Brain microvascular endothelial cell (primary cell): ENCODE measurements at places on chromosomes 1 and 21.

GRCh38 chr1:35080171-35080854 lies 1.1 kb downstream of the ZMYM1 start:
- no peak for DNase-seq

- no peak for DNase-seq
These were observed 24.4 kb upstream of the GNG4 start for GRCh38 chr1:235673981-235674380.

- no peak for DNase-seq
These were observed 2.0 kb downstream of the MOB3C start for GRCh38 chr1:46614604-46614984.

DNA sequence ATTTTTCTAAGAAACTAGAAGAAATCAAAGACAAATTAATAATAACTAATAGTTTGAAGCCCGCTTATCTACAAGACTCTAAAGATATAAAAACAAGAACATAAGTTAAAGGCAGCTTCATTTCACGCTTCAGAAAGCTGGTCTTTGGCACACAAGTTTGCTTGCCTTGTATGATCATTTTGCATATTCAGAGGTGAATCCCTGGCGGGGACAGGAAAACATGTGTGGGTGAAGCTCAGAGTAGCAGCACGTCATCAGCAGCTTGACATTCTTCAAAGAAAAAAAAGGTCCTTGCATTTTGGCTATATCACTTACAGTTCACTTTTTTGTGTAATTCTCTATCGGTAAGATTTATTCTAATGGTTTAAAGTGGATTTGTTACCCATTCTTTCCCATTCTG lies 1911.8 kb downstream of the MRPL39 start:
- no peak for DNase-seq

GRCh38 chr21:39012326-39013230 lies 170.7 kb downstream of the PSMG1 start:
- no peak for DNase-seq

DNA sequence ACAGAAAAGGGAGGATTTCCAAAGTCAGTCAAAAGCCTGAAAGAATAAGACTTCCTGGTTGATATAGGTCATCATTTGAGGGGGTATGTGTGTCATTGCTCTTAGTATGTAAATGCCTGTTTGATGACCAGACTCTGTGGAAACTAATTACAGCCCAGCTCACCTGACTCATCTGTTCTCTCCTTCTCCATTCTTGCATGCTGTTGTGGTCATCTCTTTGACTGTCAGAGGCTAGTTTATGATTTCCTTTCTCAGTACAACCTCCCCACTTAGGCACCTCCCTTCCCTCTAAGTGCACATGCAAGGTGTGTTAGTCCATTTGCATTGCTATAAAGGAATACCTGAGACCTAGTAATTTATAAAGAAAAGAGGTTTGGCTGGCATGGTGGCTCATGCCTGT lies 2.4 kb upstream of the C1orf116 start:
- peak; percentile 12 for DNase-seq

DNA sequence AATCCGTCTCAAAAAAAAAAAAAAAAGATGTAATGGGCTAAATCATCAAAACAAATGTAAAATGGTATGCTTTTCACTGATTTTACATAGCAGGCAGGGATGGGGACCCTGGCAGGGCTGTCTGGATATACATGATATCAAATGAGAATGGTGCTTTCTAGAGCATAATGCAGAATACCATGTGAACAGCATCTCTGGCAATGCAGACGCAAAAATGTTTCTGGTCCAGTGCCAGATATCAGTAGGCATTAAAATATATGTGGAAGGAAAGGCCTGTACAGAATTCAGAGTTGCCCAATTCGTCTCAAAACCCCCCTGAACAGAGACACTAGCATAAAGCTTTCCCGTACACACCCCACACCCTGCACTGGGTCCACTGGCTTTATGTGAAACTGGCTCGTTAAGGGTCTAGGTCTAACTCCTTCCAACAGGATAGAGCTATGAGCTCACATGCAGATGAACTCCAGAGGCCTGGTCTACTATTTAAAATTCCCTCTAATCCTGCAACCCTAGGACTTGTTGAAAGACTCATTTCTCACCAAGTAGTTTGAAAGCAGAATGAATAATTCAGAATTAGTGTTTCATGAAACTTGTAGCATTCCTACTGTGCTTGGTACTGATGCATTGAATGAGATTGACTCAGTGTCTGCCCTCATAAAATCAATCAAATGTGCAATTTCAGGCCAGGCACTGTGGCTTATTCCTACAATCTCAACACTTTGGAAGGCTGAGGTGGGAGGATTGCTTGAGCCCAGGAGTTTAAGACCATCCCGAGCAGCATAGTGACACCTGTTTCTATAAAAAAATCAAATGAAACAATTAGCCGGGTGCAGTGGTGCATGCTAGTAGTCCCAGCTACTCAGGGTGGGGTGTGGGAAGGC lies 2.6 kb upstream of the MYSM1 start:
- DNase-seq, result no peak

- DNase-seq, result peak; percentile 7
These were observed 115.5 kb upstream of the NCAM2 start for GRCh38 chr21:20882462-20883407.

DNA sequence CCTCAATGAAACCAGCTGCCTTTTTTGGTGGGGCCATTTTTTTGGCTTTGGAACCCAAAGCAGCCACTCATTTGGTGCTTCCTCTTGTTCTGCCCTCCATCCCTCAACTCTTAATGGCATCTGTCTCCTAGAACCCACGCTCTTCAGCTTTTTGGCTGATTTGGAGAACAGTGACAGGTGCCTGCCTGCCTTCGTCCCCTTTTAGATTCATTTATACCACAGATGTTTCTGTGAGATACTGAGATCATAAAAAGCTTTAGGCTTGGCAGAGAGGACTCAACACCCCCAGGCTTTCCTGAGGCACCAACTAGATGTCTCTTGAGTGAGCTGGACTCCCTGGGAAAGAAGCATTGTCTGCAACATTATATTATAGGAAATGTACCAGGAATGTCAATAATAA lies 20.4 kb upstream of the YTHDF2 start:
- no peak for DNase-seq
